ENCODE measurements at places on chromosomes 5 and 9.

GRCh38 chr5:10685115-10685521 is 75.9 kb downstream of the DAP start:
- no peak for DNase-seq

GRCh38 chr5:25540628-25541027 is 895.9 kb upstream of the CDH10 start:
- no peak for DNase-seq

DNA sequence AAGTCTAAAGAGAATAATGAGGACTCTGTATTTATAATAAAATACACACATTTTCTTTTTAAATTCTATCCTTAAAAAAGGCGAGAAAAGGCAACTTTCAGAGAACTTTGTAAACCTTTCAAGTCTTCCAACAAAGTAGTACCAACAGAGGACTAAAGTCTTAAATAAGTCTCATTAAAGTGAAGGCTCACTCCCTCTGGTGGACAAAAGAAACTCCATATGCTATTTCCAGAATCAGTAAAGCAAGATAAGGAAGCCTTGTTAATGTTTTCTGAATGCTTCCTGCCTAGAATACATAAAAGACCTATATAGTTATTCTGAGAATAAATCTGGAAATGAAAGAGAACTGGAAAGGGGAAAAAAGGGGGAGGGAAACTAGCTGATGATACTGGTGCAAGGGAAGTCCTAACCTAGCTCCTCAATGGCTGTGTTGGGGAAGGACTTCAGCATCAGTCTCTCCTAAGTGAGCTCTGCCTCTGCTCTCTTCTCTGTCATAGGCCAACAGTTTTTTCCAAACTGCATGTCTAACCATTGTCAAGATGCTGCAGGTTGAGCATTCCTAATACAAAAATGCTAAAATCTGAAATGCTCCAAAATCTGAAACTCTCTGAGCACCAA is 7.2 kb downstream of the HMGCS1 start:
- DNase-seq = no peak

- DNase-seq = no peak
Measured at GRCh38 chr5:35135239-35135700, 87.5 kb upstream of the AGXT2 start.

GRCh38 chr5:80990971-80991370 is 30.8 kb downstream of the RASGRF2 start:
- no peak for DNase-seq

DNA sequence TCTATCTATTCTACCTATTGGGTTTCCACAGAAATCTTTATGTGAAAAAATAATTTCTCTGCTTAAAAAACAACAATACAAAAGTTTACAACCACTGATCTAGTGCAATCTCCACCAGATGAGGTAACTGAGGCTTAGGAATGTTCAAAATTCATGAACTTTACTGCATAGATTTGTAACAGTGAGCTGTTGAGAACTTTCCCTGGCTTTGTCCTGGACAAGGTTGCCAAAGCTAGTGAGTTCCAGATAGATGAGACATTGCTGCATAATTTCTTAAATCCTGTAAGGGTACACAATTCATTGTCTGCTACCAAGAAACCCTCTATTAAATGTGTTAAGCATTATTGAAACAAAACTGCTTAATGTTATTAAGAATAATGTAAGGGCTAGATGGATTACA is 102.7 kb downstream of the OSMR start:
- no peak for DNase-seq

DNA sequence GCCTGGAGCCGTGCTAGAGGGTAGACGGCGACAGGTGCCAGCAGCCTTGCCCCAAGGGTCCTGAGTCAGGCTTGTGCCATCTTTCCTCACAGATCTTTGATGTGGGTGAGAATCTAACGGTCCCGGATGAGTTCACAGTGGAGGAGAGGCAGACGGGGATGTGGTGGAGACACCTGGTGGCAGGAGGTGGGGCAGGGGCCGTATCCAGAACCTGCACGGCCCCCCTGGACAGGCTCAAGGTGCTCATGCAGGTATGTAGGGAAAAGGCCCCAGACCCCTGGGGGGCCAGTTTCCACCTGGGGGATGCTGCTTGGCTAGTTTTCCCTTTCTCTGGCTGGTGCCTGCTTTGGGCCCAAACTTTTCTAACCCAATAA is 24.0 kb downstream of the PTGES2 start:
- no peak for DNase-seq

GRCh38 chr5:95895771-95896170 is 65.9 kb downstream of the ELL2 start:
- no peak for DNase-seq

- DNase-seq = no peak
Measured at GRCh38 chr5:6704361-6704851, 8.8 kb upstream of the TENT4A start.

- no peak for DNase-seq
Measured at GRCh38 chr9:12817702-12818101, 42.9 kb downstream of the LURAP1L start.

DNA sequence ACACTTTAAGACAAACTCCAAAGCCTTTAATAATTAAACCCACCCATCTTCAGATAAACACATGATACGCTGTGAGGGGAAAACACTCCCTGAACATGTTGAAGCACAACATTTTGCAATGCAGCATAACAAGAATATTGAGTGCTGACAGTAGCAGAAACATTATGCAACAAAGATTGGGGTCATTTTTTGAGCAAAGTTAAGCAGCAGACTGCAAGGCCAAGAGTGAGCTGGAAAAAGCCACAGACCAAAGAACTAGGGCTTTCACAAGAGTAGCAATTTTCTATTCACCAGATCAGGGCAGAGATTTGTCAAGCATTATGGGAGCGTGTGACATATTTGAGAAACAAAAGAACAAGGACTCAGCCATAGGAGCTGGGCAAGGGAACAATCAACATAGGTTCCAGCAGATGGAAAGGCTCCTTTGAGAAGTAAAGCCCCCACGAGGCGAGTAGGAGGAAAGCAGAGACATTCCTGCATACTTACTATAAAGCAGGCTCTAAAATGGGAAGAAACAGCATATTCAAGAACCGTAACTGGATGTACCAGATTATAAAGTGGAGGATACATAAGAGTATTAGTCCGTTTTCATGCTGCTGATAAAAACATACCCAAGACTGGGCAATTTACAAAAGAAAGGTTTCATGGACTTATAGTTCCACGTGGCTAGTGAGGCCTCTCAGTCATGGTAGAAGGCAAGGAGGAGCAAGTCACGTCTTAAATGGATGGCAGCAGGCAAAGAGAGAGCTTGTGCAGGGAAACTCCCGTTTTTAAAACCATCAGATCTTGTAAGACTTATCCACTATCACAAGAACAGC is 4.8 kb upstream of the TTC23L start:
- DNase-seq = no peak
